ENCODE measurements at places on chromosomes 13 and 19. TPM values are rescaled to one million over a fixed set of nuclear protein-coding genes. Genes with fewer than 3 reads are reported as not detected.

Gene ODAD3
- total RNA-seq = 0.25 TPM

Gene CBY2
- total RNA-seq = not detected

GRCh38 chr19:55418185-55418584 is 10.6 kb upstream of the UBE2S start:
- H3K27me3 ChIP-seq = no peaks in the 10 kb centered on the region
- H3K4me3 ChIP-seq = no peak overlapping the region
- H3K4me1 ChIP-seq = peaks cover 14% of the 10 kb centered on the region
- DNase-seq = peak; percentile 74

GRCh38 chr13:101681834-101682233 is 229.4 kb downstream of the ITGBL1 start:
- peaks cover 12% of the 10 kb centered on the region for H3K27me3 ChIP-seq
- H3K36me3 ChIP-seq = no peaks in the 10 kb centered on the region
- no peak for DNase-seq
- H3K27ac ChIP-seq = no peak overlapping the region

- DNase-seq = no peak
- peaks cover 50% of the 10 kb centered on the region for H3K27me3 ChIP-seq
- H3K4me1 ChIP-seq = peaks cover 13% of the 10 kb centered on the region
- H3K27ac ChIP-seq = no peak overlapping the region
- no peak overlapping the region for H3K4me3 ChIP-seq
Observed at GRCh38 chr19:18794029-18794313, 2.9 kb upstream of the COMP start.

DNA sequence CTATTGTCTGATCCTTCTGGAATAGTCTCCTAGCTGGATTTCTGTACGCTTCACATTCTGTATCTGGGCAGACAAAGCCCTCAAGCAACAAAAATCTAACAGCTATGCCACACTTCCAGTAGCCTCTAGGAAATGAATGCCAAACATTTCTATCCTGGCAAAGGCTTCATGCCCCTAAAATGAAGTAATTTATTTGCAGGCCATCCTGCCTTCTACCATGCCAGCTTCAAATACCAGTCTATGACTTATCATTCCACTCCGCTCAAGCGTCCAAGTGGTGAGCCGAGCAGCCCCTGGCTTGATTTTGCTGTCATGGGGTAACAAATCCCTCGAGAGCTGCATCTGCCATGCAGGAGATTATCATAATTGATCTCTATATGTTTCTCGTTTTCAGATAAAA is 86.9 kb downstream of the LHFPL6 start:
- no peak overlapping the region for H3K4me3 ChIP-seq
- no peak for DNase-seq
- H3K4me1 ChIP-seq = no peaks in the 10 kb centered on the region
- peaks cover 6% of the 10 kb centered on the region for H3K27me3 ChIP-seq
- H3K27ac ChIP-seq = no peak overlapping the region
- H3K36me3 ChIP-seq = no peaks in the 10 kb centered on the region

DNA sequence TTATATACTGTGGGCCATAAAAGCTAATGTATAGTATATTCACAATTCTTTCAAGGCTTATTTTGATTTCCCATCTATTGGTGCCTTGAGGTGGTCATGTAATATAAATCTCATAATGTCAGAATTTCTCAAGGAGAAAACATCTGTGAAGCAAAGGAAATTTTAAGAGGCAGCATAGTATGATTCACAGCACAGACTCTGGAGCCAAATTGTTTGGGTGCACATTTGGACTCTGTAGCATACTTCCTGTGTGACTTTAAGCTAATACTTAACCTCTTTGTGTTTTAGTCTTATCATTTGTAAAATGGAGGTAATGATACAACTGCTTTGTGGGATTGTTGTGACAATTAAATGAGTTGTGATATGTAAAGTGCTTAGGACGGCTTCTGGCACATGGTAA is 67.6 kb downstream of the PIBF1 start:
- no peak overlapping the region for H3K27ac ChIP-seq
- H3K27me3 ChIP-seq = no peaks in the 10 kb centered on the region
- H3K36me3 ChIP-seq = peaks cover 44% of the 10 kb centered on the region
- no peaks in the 10 kb centered on the region for H3K4me1 ChIP-seq
- no peak for DNase-seq

- H3K27me3 ChIP-seq = no peaks in the 10 kb centered on the region
- H3K4me3 ChIP-seq = no peak overlapping the region
- no peak for DNase-seq
- H3K36me3 ChIP-seq = peaks cover 30% of the 10 kb centered on the region
- no peaks in the 10 kb centered on the region for H3K4me1 ChIP-seq
Observed at GRCh38 chr19:40025938-40026596, 29.2 kb downstream of the ZNF546 start.

- H3K27ac ChIP-seq = no peak overlapping the region
- DNase-seq = peak; percentile 21
- H3K4me3 ChIP-seq = no peak overlapping the region
Observed at GRCh38 chr19:47603706-47604565, 5.0 kb upstream of the BICRA start.

DNA sequence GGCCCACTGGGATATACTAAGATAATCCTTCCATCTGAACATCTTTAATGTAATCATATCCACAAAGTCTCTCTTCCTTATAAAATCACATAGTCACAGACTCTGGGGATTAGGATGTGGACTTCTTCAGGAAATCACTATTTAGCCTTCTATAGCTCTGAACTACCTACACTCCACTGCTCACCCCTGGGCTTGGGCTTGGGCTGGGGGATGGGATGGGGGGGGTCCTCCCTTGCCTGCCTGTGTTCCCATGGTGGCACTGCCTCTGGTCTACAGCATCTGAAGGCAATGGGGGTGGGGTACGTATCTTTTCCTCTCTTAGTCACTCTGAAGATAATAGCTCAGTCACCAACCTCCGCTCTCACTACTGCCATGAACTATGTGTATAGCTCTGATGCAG is 67.8 kb upstream of the SERTM1 start:
- no peaks in the 10 kb centered on the region for H3K27me3 ChIP-seq
- no peak overlapping the region for H3K4me3 ChIP-seq
- DNase-seq = no peak
- H3K36me3 ChIP-seq = no peaks in the 10 kb centered on the region

DNA sequence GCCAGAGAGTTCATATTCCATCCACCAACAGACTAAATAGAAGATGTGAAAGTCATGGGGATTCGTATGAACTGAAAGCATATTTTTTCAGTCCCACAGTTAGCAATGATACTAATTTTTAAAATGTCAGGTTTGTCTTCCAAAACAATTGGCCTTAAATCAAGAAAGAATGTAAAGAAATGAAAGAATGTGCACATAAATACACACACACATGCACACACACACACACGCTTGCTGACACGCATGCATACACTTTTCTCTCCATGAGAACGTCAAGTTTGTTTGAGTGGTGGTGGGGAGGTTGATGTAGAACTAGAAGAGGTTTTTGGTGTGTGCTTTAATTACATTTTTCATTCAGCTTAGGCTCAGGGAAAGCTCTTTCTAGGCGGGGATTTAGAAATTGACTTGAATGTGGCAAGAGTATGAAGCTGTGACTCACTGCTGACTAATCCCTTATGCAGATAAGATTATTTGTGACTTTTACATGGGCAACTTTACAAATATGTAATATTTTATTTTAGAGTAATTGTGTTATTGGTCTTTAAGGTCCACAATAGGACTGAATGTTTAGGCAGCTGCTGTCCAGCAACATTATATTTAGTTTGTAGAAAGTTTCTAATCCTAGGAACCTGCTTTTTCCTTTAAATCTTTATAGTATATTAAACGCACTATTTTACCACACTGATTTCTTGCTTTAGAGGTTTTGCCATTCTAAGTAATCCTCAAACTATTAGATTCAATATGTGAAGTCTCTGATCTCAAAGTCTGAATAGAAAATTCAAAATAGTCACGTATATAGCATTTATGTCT is 18.8 kb downstream of the FLT1 start:
- DNase-seq = no peak
- H3K36me3 ChIP-seq = peaks cover 6% of the 10 kb centered on the region
- peak overlapping the region; percentile 25 for H3K27ac ChIP-seq
- peaks cover 9% of the 10 kb centered on the region for H3K4me1 ChIP-seq
- no peak overlapping the region for H3K4me3 ChIP-seq

DNA sequence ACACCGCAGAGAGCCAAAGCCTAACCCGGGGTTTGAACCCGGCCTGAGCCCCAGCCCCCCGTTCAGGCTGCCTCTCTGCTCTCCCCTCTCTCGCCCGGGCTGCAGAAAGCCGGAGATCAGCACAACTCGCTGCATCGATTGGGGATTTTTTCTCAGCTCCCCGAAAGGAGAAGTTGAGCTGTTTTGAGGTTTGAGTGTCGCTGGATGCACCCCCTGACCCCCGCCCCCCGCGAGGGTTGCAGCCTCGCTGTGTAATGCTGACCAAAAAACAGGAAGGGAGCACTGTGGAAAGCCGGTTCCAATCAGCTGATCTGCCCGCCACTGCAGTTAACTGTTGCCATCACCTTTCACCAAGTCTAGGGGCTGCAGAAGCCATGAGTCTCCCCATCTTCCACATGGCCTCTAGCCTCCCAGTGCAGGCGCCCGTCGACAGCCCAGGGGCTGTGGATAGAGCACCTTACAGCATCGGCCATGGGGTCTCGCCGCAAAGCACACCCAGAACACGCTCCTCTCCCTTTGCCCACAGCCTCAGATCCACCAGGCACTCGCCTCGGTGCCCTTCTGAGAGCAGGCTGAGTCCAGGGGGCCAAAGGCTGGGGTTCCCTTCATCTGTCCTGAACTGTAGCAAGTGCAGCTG is 34.5 kb downstream of the MYO9B start:
- peak; percentile 47 for DNase-seq
- peaks cover 22% of the 10 kb centered on the region for H3K36me3 ChIP-seq
- H3K4me3 ChIP-seq = no peak overlapping the region
- no peak overlapping the region for H3K27ac ChIP-seq
- H3K4me1 ChIP-seq = peaks cover 17% of the 10 kb centered on the region
- no peaks in the 10 kb centered on the region for H3K27me3 ChIP-seq

GRCh38 chr19:16801600-16802013 is 27.6 kb upstream of the SIN3B start:
- no peaks in the 10 kb centered on the region for H3K36me3 ChIP-seq
- H3K27ac ChIP-seq = no peak overlapping the region
- no peak for DNase-seq
- H3K4me3 ChIP-seq = no peak overlapping the region
- peaks cover under 1% of the 10 kb centered on the region for H3K27me3 ChIP-seq
- no peaks in the 10 kb centered on the region for H3K4me1 ChIP-seq

GRCh38 chr19:43798546-43799409 is 3.5 kb downstream of the LYPD5 start:
- H3K27me3 ChIP-seq = peaks cover 26% of the 10 kb centered on the region
- H3K4me1 ChIP-seq = peaks cover 14% of the 10 kb centered on the region
- no peaks in the 10 kb centered on the region for H3K36me3 ChIP-seq
- peak overlapping the region; percentile 69 for H3K4me3 ChIP-seq
- DNase-seq = peak; percentile 84
- peak overlapping the region; percentile 38 for H3K27ac ChIP-seq

DNA sequence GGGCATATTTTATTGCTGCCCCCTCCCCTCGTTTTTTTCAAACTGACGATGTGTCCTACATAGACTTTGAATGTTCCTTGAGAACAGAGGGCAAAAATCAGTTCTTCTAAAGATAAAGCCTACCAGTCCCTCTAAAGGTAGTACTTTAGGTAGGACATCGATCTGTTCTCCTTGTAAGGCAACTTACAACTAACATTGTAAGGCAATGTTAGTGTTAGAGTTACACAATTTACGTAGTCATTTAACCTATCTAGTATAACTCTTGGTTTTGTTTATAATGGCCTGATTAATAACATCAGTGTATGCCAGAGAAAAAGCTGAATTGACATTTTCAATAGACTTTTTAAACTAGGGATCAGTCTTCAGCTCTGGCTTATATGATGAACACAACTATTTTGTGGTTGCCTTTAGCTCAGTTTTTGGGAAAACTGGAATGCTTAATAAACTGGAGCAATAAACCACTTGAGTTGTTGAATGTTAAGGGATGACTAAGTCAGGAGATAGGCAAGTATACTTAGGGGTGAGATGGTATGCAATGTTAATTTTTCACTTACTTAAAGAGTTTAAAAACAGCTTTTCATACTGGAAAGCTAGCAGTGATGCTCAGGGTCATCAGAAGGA is 2.2 kb downstream of the NDFIP2 start:
- peak overlapping the region; percentile 95 for H3K27ac ChIP-seq
- peaks cover 36% of the 10 kb centered on the region for H3K36me3 ChIP-seq
- H3K4me1 ChIP-seq = peaks cover 73% of the 10 kb centered on the region
- H3K4me3 ChIP-seq = peak overlapping the region; percentile 83
- no peaks in the 10 kb centered on the region for H3K27me3 ChIP-seq
